DMS79 treated with DMSO at 0.1 percent for 48 hours (cell line): ENCODE measurements at places on chromosomes 5 and 9.

DNA sequence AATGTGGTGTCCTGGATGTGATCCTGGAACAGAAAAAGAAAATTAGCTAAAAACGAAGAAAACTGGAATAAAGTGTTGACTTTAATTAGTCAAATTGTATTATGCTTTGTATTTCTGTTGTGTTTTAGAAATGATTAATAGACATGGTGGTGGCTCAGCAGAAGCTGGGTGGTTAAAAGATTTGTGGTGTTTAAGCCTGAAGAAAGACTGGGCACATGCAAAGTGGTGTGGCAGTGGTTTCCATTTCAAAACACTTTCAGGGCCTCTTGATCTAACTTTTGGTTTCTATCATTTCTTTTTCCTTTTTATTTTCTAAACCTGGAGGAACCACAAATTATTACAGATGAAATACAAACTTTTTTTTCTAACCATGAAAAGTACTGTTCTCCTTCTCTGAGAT lies 44.1 kb downstream of the ADGRV1 start:
- DNase-seq: no peak

- no peak for DNase-seq
Measured at GRCh38 chr5:141573489-141574121, 45.2 kb downstream of the DIAPH1 start.

DNA sequence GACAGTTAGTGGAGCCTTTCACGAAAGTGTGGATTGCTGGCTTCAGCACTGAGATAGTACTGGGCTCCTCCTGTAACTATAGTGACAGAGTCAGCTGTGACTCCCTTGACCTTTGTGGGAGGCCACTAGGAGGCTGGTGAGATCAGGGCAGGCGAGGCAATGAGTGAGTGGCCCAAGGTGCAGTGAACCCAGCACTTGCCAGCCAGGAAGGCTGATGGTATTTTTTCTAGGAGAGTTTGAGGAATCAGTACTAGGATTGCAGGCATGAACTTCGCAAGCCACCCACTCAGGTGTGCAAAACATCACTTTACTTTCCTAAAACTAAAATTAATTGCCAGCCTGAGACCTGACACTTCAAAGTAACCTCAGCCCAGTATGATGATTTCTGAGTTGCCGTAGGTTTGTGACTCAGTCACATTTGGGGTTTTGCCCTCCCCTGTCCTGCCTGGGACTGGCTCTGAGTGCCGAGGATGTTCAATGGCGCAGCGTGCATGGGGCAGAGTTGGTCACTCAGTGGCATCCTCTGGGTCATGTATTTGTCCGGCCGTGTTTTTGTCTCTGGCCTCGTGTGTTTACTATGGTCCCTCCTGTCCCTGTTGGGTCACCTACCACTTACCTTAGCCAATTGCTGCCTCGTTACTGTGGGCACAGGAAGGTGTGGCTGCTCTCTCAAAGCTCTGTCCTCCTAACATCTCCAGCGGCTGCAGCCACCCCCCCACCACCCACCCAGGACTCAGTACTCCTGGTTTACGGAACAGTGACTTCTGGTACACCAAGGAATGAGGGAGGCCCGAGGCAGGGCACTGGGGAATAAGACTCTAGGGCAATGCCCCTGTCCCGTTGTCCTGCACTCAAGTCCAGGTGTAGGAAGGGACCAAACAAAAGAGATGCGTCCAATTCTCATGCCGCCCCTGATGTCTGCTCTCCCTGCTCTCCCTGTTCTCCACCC lies 67.2 kb downstream of the IL31RA start:
- no peak for DNase-seq

DNA sequence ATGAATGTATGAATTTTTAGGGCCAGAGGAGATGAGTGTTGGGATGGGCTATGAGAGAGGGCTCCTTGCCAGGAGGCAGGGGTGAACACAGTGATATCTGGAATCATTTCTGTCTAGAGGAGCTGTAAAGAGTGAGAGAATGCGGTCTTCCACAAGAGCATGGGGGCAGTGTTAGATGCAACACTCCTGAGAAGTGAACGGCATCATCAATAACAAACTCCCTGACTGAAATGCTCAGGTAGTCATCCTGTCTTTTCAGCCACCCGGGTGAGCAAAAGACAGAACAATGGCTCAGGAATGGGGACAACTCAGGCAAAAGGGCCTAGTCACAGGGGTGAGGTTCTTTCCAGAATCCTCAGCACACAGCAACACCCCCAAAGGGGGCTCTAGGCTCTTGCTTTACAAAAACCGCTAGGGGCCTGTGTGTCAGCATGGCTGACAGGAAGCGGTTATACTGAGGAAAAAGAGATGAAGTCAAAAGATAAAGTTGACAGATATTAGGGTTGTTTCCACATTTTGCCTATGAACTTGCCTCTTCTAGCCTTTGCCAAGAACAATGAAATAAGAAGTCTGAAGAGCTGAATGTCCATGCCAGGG lies 104.6 kb upstream of the LRRTM2 start:
- no peak for DNase-seq

DNA sequence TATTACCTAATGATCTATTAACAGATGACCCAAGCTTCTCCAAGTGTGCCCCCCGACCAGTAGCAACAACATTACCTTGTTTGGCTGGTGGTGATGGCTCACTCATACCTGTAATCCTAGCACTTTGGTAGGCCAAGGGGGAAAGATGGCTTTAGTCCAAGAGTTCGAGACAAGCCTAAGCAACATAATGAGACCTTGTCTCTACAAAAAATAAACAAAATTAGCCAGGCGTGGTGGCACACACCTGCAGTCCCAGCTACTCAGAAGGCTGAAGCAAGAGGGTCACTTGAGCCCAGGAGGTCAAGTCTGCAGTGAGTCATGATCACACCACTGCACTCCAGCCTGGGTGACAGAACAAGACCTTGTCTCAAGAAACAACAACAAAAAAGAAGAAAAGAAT lies 62.9 kb downstream of the GCNT1 start:
- peak; percentile 1 for DNase-seq

DNA sequence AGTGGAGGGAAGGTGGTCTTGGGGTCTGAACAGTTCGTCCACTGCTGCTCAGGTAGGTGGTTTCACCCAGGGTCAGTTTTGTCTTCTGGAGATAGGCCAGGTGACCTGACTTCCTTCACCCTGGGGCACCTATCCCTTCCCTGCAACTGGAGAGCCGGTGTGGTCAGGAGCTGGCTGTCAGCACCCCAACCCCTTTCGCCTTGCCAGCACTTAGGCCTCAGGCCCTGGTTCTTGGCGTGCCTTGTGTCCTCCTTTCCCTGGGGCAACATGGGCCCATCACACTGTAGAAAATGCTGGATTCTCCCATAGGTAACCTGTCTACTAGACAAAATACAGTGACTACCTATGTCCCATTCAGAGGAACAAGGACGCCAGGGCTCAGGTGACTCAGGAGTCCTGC lies 13.1 kb downstream of the PROP1 start:
- DNase-seq: no peak

GRCh38 chr5:111223101-111223786 lies 940 bp upstream of the CAMK4 start:
- DNase-seq: peak; percentile 25

GRCh38 chr5:131393498-131393968 lies 129.7 kb downstream of the CDC42SE2 start:
- no peak for DNase-seq

DNA sequence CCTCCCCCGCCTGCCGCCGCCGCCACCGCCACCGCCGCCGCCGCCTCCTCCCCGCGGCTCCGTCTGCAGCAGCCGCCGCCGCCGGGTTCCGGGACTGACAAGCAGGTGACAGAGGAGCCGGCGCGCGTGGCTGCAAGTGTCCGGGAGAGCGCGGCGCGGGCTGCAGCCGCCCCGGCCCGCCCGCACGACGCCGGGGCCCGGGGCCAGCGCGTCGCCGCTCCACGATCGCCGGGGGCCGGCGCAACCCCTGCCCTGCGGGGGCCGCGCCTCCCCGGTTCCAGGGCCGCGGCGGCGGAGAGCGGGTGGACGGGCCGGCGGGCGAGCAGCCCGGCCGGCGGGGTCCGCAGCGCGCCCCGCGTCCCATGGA lies 343 bp downstream of the LMX1B start:
- DNase-seq: no peak

- DNase-seq: no peak
Measured at GRCh38 chr9:20065796-20066700, 277.2 kb upstream of the SLC24A2 start.

- DNase-seq: peak; percentile 77
Measured at GRCh38 chr9:116767219-116767618, 80.1 kb downstream of the TRIM32 start.

DNA sequence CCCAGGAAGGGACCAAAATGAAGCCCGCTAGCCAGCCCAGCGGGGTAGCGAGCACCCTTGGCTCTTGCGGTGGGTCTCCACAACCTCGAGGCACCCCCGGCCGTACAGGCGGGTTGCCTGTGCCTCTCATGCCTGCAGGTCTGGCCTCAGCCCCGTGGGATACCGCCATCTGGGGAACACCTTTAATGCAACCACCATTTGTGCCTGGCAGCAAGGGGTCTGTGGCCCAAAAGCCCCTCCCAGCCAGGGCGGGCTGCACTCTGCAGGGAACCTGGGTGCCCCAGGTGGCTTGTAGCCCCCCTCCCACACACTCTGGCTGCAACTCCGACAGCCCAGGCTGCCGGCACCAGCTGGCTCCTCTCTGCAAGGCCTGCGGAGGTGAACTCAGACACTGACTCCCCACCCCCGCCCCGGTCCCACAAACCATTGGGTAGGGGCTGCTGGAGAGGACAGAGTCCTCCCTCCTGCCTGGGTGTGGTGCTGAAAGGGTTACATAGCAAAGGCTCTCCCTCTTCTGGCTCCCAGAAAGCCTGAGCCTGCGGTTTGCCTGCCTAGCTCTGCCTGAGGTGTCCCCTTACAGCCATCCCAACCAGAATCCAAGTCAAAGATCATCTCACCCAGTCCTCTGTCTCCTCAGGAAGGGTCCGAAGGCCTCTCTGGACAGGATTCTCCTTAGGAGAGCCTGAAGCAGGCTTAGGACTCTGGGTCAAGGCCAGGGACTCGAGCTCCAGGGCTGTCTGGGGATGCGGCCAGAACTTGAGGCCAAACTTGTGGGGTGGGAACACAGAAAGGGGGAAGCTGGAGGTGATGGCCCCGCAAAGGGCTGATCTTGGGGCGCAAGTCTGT lies 109.4 kb downstream of the PSD2 start:
- peak; percentile 3 for DNase-seq

DNA sequence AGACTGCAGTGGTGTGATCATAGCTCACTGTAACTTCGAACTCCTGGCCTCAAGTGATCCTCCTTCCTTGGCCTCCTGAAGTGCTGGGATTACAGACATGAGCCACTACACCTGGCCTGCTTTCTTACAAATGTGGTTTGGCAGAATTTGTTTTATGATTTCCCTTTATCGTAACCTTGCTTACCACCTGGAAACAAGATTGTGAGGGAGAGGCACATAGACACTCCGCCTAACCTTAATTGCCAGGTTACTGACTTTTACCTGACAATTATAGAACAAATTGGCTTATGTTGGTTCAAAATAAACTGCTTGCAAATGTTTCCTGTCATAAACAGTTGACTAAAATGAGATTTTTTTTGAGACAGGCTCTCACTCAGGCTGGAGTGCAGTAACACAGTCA lies 26.8 kb upstream of the HMGCR start:
- DNase-seq: no peak

DNA sequence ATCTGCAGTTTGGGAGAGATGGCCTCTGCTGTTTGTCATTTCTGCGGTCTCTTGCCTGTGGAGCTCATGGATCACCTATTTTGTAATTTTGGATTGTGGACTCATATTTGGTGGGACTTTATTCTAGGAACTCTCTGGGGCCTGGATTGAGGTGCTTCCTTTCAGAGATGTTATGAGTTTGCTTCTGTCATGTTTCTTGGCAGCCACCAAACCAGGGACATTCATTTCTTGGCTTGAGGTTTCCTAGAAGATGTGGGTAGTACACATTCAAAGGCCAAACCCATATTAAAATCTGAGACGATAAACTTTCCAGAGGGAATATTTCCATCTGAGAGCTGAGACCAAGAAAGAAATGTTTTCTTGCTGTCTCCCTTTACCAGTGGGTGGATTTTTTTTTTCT lies 37.2 kb upstream of the GADD45G start:
- DNase-seq: no peak

- DNase-seq: no peak
Measured at GRCh38 chr9:89953824-89954615, 349.2 kb downstream of the GADD45G start.

GRCh38 chr5:53083927-53084326 lies 25.6 kb downstream of the MOCS2 start:
- DNase-seq: no peak

DNA sequence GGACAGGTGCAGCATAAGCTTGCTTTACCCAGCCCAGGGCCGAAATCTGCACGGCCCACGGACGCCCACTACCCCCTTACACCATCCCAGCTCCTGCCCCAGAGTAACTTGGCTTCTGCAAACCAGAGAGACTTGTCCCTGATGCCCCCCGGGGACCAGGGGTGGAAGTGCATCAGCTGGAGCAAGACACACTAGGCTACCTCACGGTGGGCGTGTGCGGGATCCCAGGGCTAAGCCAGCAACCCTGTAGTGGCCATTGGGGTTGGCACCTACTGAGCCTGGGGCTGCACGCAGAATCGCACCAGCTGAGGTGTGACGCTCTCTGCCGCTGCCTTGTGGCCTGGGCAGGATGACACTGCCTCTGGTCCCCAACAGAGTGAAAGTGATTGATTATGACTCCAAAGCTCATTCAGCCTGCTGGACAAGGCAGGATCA lies 6.1 kb upstream of the ZNF79 start:
- DNase-seq: no peak

- no peak for DNase-seq
Measured at GRCh38 chr5:126961702-126962101, 68.7 kb downstream of the MARCHF3 start.

- DNase-seq: no peak
Measured at GRCh38 chr9:110821064-110821463, 152.5 kb downstream of the MUSK start.

- no peak for DNase-seq
Measured at GRCh38 chr5:169649486-169649885, 12.4 kb downstream of the DOCK2 start.

DNA sequence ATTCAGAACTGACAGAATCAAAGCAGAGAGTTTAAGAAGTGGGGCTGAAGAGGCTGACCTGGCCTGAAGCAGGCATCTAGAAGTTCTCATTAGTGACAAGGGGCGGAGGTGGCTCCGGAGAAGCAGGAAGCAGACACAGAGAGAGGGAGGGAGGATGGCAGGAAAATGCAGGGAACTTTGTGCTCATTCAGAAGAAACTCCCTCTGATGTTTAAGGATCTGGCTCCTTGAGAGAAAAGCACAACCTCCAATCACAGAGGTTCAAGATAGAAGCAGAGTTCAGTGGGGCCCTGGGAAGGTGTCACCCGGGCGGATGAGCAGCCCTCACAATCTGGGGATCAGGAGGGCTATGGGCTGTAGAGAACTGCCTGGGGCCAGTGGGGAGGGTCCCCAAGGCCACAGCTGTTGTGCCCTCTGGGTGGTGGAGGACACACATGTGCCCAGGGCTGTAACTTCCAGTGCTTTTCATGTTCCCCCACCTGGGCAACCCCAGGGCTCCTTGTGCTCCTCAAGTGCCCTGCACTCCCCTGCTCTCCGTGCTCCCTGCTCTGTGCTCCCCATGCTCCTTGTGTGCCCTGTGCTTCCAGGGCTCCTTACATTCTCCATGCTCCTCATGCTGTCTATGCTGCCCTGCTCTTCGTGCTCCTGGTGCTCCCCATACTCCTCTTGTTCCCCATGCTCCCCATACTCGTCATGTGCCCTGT lies 51.4 kb downstream of the TRIP13 start:
- DNase-seq: no peak

- DNase-seq: no peak
Measured at GRCh38 chr5:134258896-134259295, 33.0 kb upstream of the PPP2CA start.
